ENCODE measurements at places on chromosomes 4 and X.

GRCh38 chr4:109972786-109973528, 60.3 kb downstream of the EGF start:
- DNase-seq, result no peak

DNA sequence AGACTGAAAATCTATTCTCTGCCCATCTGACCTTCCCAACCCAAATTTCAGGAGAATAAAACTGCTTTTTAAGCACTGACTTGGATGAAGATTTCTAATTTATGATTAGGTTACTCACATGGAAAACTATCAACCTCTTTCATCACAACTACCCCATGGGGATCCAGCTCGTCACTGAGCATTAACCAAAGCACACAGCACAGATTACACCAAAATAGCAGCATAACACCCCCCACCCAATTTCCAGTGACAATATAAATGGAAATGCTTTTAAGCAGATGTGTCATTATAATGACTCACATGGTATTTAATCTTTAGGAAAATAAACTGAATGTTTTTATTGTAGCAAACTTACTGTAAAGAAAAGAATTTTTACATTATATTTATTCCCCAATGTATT, 9.7 kb downstream of the SERTM2 start:
- no peak for DNase-seq

GRCh38 chr4:105709081-105709450, 482 bp downstream of the GSTCD start:
- DNase-seq, result no peak

- no peak for DNase-seq
Observed at GRCh38 chr4:96112631-96113030, 272.7 kb downstream of the PDHA2 start.

DNA sequence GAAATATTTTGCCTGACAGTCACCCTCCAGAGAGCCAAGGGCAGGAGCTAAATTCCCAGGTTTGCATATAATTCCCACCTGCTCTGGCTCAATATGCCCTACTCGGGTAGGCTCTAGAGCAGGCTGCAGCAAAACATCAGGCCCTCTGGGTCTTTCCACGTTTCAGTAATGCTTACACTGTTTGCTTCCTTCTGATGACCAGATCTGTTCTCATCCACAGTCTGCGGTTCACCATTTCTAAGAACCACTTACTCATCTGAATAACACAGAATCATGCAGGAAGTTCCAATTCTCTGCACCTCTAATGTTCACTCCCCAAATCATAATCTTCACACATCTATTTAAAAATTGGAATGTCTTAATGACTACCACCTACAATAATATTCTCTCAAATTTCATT, 141.4 kb downstream of the PPP3CA start:
- DNase-seq, result no peak

- no peak for DNase-seq
Observed at GRCh38 chrX:68848189-68848940, 19.5 kb downstream of the EFNB1 start.

- no peak for DNase-seq
Observed at GRCh38 chrX:125492439-125492838, 172.8 kb downstream of the TEX13C start.

DNA sequence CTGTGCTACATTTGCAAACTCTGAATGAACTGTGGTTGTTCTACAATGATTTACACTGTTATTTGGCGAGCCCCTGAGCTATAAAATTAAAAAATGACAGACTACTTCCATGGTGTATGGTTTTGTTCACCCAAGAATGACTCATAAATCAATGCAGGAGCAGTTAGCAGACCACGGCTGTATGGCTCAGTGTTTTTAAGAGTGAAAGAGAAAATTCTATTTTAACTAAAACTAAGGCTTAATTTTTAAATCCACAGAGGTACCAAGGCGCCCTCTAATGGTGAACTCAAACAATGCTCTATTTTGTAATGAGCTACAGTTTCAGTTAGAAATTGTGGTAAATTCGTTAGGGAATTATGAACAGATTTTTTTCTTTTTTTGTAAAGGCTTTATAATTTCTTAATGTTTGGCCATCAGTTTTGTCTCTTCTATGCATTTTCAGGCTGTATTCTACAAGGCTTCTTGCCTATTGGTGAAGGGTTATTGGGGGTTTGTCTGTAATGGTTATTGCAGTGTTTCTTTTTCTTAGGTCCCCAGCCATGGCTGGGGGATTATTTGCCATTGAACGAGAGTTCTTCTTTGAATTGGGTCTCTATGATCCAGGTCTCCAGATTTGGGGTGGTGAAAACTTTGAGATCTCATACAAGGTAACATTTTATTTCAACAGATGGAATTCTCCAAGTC, 32.5 kb downstream of the HMGB2 start:
- no peak for DNase-seq

DNA sequence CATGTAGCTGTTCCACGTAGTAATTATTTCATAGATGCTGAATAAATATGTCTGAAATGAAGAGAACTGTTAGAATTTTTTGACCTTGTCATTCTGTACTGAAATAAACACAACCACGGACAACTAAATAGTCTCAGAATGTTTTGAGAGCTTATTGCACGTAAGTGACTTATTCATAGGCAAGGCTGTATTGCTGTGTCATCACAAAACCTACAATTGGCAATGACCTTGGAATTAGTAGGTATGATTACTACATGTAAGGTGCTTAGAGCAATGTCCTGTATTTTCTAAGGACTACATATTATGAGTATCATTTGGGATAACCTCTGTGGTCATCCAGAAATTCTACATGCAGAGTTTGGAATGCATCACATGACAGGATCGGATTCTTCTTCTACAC, 237.2 kb upstream of the PUDP start:
- no peak for DNase-seq

DNA sequence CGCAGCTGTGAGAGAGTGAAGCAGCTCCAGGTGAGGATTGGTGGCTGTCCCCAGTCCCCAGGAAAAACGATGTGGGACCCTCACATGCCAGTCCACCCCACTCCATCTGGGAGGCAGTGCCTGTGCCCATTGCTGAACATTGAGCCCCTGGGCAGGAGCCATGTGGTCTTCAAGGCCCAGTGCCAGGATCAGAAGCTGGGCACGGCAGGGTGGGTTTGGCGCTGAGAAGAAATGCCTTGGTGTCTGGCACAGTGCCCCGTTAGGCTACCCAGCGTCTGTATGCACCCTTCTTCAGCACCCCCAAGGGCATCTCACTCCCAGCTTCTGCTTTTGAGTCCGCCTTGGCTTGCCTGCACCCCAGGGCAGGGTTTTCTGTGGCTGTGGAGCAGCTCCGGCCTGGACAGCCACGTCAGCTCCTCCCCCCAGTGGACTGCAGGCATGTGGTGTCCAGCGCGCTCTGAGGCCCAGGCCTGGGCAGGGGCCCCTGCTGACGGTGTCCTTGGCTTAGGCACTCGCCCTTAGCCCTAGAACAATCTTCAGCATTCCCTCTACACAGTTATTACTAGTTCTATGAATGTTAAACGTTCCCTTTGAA, 28.6 kb downstream of the RGS12 start:
- no peak for DNase-seq

GRCh38 chr4:22063613-22064012, 115.0 kb upstream of the KCNIP4 start:
- no peak for DNase-seq

- DNase-seq, result no peak
Observed at GRCh38 chr4:153497988-153498967, 32.1 kb downstream of the TMEM131L start.
